T-helper 17 cell (primary cell): ENCODE measurements at places on chromosomes 7 and 10. TPM values are rescaled to one million over a fixed set of nuclear protein-coding genes. Genes with fewer than 3 reads are reported as not detected.

Gene NPY
- total RNA-seq, result not detected

DNA sequence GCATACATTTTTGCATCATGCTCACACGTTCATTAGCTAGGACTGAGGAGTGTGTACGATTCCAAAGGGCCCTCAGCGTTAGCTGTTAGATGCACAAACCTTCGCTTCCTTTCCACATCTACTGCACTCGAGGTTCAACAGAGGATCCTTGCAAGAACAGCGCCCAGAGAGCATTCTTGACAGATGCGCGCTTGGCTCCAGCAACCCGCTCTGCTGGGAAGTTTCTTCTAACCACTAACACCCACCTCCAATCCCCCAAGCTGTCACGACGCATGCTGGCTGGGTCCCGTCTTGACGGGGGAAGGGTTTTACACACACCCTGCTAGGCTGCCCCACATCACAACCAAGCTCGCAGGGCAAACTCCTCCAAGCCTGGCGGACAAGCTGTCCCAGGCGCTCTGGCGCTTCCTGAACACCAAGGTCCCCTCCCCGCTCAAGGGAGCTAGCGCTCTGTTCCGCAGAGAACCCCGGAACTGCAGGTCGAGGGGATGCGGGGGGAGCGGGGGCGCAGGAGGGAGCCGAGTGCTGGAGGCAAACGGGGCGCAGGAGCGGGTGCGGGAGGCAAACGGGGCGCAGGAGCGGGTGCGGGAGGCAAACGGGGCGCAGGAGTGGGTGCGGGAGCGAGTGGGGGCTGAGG, 653 bp upstream of the ADRB1 start:
- H3K27me3 ChIP-seq, result peaks cover 75% of the 10 kb centered on the region
- H3K36me3 ChIP-seq, result peaks cover 7% of the 10 kb centered on the region
- peaks cover 8% of the 10 kb centered on the region for H3K4me1 ChIP-seq
- H3K4me3 ChIP-seq, result peak overlapping the region; percentile 81

Gene EZH2
- total RNA-seq, result 38.4 TPM

DNA sequence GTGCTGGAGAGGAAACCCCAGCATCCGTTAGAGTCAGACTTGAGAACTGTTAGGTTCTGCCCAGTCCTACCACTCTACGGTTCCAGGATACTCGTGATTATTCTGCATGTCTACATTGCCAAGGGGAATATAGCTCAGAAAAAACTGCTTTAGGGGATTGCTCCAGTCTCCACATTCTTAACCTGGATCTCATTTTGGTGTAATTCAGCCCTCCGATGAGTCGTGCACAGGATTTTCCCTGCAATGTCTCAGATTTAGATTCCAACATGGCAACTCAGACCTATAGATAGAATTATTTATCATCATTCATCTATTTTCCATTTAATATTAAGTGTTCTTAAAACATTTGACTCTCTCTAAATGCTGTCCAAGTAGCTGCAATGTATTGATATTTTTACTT, 121.1 kb upstream of the ZEB1 start:
- no peak overlapping the region for H3K4me3 ChIP-seq
- no peak overlapping the region for H3K27ac ChIP-seq
- H3K27me3 ChIP-seq, result peaks cover 5% of the 10 kb centered on the region
- H3K4me1 ChIP-seq, result peaks cover 5% of the 10 kb centered on the region
